ENCODE measurements at places on chromosomes 7 and 10.
A peak's percentile ranks its signal among the peaks of the same experiment; 100 is the strongest.

DNA sequence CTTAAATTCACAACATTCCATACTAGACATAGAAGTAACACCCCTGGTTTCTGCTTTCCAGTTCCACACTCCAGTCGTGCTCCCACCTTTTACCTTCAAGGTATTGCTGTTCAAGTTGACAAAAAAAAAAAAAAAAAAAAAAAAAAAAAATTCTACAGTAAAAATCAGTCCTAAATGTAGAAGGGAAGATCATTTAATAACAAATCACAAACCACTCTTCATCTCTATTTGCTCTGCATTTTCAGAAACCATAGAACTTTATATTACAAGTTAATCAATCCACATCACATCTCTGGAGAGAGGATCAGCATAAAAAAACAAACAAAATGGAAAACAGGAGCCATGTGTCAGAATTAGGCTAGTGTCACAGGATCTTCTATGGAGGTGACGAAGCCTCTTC lies 206.3 kb upstream of the KLF14 start:
- no peak for DNase-seq

- no peak for DNase-seq
These were observed 54.0 kb upstream of the CACUL1 start for GRCh38 chr10:118808601-118809356.

- no peak for DNase-seq
These were observed 497.4 kb downstream of the RPS24 start for GRCh38 chr10:78531088-78531487.

GRCh38 chr7:21580073-21580521 lies 37.3 kb downstream of the DNAH11 start:
- no peak for DNase-seq

DNA sequence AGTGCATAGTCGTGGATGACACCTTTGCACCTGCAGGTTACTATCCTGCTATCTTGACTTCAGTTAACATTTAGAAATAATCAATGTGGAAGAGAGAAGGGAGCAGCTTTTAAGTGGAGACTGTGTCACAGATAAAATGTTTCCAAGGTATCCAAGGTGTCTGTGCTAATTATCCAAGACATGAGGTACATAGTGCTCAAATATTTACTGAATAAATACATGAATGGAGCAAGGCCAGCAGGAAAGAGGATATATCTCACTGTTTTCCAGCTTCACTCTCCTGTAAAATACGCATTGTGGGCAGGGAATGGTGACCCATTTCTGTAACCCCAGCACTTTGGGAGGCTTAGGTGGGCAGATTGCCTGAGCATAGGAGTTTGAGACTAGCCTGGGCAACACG lies 552.4 kb downstream of the PHTF2 start:
- DNase-seq, result no peak

DNA sequence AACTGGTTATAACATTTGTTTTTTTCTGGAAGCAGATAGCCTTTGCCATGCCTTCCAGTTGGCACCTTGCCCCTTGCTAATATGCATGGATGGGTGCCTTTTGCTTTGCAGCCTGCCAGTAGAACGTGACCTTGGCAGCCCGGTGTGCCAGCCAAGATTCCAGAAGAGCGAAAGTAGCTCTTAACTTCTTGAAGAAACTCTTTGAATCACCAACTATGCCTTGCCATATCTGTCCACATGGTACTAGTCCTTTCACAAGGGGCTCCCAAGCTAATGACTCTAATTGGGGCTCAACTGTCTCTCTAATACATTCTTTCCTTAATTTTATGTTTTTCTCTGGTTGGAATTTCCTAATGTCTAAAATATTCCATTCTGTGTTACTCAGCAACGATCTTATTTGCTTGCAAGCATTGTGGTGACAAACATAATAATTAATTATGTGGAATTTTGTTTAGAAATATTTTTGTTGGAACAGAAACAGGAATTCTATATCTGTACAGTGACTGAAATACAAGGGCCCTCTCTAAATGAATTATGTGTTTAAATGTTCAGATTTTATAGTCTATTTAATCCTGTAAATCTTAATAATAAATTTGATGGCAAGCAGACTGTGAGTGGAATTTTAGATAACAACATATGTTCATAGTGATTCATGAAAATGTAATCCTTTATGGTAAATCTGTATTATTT lies 45.8 kb downstream of the HDAC9 start:
- DNase-seq, result no peak

DNA sequence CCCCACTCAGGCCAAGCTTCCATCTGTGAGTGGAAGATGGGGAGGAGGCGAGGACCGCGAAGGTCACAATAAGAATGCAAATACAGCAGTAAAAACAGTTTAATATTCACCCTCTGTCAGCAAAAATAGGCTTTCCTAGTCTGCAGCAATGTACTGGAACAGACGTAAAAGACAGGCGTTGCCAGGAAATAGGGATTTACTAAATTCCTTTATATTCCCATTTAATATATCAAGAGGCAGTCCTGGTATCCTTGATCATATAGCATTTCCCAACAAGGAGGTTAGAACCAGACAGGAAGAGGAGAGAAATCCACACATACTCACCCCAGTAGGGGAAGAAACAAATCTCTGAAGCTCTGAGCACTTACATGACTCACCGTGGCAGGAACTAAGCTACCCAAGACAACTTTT lies 1054.9 kb upstream of the C7orf33 start:
- no peak for DNase-seq

DNA sequence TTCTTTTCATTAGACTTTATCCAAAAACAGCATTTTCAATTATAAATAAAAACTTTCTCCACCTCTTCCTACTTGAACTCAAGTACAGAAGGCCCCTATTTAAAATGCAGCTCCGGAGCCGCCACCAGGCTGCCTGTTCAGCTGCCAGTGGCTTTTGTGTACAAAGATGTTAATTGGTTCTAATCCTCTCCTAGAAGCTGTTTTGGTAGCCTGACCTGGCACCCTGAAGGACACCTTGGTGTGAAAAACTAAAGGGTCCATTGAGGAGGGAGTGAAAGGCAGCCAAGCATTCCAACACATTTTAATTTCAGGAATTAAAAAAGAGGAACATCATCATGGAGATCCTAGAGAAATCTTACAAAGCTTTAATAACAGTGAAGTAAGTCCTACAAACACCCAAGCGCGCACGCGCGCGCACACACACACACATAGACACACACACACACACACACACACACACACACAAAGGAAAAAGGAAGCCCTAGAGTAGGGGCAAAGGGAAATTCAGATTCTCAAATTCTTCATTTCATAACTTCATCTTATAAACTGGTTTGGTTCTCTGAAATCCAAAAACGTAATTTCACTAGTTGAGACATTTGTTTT lies 41.4 kb downstream of the VAX1 start:
- no peak for DNase-seq

GRCh38 chr10:88989423-88989822 lies 1.2 kb upstream of the FAS start:
- DNase-seq, result no peak

DNA sequence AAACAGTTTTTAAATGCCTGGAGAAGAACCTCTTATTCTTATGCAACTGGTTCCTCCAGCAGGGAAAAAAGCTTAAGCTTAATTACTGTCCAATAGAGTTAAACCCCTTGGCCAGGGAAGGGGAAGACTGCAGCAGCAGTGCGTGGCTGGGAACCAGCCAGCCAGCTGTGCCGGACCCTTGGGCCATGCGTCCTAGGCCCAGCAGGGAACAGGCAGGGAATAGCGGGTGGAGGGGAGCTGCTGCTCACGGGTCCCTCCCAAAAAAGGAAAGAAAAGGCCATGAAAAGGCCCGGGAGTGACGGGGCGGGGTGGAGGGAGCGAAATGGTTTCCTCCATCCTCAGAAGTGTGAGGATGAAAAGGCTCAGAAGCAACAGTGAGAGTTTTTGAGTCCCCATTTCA lies 35.2 kb upstream of the HECW1 start:
- DNase-seq, result no peak

- DNase-seq, result no peak
These were observed 28.3 kb downstream of the MAD1L1 start for GRCh38 chr7:2204446-2204845.

GRCh38 chr10:86107131-86107530 lies 259.5 kb downstream of the GRID1 start:
- DNase-seq, result no peak

GRCh38 chr10:88038268-88038667 lies 174.8 kb downstream of the PTEN start:
- DNase-seq, result no peak

DNA sequence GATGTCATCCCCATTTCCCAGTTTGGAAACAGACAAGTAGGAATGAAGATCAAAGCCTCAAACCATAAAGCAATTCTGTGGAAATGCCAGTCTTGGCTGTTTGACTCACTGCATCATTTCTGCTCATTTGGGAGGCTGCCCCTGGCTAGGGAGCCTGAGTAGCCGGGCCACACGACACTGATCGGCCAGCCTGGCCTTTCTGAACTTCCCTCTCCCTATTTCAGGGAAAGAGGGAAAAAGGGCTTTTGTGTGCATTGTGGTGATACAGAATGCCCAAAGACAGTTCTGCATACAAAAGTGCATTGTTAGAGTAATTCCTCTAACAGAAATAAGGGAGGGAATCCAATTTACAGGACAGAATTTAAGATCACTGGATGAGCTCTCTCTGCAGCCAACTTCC lies 41.7 kb upstream of the OPALIN start:
- no peak for DNase-seq

GRCh38 chr7:117673367-117673766 lies 193.5 kb downstream of the CFTR start:
- peak; percentile 16 for DNase-seq

DNA sequence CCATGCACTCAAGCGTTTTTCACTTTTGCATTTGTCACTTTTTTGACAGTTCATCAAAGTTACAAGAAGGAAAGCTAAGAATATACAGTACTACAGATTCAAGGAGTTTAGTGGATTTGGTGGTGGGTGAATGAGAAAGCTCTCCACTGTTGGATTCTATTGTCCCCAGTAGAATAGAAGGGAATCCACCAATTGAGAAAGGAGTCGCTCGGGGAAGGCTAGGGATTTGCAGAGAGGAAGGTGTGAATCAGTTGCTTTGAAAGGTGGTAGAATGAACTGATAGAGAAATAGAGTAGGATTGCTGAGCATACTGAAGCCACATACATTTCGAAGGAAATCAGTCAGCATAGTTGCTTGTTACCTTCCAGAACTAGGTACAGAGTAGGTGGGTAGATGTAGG lies 33.7 kb upstream of the GLCCI1 start:
- no peak for DNase-seq

GRCh38 chr10:96380821-96381220 lies 22.0 kb upstream of the OPALIN start:
- DNase-seq, result no peak

DNA sequence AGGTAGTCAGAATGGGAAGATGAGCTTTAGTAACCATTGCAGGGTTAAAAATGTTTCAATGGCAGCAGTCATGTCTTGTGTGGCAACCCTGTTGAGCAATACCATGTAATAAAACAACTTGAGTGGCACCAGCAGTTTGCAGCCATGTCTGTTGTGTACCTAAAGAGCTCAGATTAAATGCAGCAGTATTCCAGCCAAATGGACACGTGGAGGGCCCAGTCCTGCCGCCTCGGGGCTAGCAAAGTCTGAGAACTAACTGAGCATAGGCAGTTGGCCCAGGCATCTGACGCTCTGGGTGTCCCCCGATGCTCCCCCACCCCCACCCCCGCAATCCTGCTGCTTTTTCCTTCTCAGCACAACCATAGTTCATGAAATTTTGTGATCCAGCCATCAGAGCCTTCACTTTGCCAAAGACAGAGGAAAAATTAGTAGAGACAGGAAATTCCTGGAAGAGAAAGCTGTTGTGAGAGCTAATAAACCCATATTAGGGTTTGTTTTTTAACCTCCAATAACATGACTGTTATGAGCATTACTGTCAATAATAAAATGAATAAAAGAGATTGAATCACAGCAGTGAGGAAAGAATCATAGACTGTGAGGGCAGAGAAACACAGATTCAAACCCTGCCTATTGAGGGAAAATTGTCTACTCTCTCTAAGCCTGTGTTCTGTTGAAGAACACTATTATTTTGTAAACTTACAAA lies 220.6 kb upstream of the RHOBTB1 start:
- DNase-seq, result no peak

GRCh38 chr7:80392229-80393169 lies 119.4 kb downstream of the GNAT3 start:
- DNase-seq, result no peak

DNA sequence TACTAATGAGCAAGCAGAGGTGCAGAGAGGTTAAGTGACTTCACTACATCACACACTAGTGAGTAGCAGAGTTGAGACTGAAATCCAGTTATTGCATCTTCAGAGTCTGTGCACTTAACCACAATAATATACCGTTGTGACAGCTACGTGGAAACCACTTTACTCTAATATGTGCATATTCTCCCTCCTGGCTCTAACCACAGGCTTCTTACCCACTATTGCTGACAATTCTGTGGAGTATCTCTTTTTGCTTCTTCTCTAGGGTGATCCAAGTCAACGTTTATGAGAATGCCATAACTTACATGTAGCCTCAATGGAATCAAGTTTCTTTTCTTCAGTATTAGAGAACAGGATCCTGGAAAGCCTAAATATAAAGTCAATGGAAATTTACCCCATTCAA lies 64.2 kb upstream of the MEOX2 start:
- DNase-seq, result no peak

- DNase-seq, result no peak
These were observed 599.0 kb upstream of the LRRTM3 start for GRCh38 chr10:66326876-66327275.

DNA sequence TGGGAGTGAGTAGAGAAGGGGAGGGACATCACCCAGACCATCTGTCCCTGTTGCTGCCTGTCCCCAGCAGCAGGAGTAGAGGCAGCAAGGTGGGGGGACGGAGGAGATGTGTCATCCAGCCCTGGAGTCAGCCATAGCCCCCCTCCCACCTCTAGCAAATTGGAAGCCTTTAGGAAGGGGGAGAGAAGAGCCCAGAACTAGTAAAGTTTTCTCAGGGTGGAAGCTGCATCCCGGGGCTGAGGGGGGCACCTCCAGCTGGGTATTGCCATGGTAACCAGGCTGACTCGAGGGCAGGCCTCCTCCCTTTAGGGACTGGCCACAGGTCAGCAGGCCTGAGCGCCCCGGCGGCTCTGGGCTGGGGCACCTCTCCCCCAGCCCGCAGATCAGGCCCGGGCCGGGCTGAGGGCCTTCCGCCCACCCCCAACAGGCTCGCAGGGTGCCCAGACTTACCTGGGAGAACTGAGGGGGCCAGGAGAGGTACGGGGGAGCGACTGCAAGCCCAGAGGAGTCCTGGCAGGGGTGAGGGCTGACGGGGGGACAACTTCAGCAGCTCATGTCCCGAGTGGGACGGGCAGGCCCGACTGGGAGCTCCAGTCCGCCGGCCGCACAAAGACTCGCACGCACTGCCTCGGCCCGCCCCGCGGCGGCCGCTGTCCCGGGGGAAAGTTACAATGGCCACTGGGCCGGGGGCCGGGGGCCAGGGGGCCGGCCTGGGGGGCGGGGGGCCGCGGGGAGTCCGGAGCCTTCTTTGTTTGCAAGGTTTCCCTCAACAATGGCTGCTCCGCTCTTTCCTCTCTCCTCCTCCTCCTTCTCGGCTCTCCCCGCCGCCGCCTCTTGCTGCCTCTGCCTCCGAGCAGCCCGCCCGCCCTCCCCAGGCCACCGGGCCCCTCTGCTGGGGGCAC lies 6.0 kb downstream of the LDB1 start:
- peak; percentile 17 for DNase-seq

- DNase-seq, result no peak
These were observed 105.3 kb downstream of the ARHGAP21 start for GRCh38 chr10:24618401-24618800.
